ENCODE measurements at places on chromosomes 1 and 21.
A peak's percentile ranks its signal among the peaks of the same experiment; 100 is the strongest.

- no peak for DNase-seq
These were observed 52.0 kb upstream of the COL11A1 start for GRCh38 chr1:103160281-103160680.

- no peak for DNase-seq
These were observed 24.8 kb downstream of the HSD3B1 start for GRCh38 chr1:119531606-119532323.

GRCh38 chr1:66341446-66342089 is 192.4 kb upstream of the SGIP1 start:
- no peak for DNase-seq

GRCh38 chr1:160486453-160486852 is 36.6 kb downstream of the SLAMF6 start:
- DNase-seq = no peak

DNA sequence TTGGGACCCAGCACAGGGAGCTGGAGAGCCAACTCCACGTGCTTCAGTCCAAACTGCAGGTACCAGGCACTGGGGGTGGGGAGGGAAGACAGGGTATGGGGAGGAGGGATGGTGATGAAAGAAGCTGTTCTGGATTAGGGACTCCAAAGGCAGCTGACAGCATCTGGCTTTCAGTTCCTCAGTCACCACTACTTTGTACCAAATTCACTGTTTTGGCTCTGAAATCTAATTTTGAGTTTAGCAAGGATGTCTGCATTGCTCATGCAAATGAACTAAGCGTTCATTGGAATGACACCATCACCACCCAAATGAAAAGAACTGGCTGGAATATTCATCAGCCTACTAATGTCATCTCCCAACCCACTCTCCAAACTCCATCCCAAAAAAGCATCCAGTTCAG is 8.7 kb downstream of the C1orf74 start:
- DNase-seq = no peak

DNA sequence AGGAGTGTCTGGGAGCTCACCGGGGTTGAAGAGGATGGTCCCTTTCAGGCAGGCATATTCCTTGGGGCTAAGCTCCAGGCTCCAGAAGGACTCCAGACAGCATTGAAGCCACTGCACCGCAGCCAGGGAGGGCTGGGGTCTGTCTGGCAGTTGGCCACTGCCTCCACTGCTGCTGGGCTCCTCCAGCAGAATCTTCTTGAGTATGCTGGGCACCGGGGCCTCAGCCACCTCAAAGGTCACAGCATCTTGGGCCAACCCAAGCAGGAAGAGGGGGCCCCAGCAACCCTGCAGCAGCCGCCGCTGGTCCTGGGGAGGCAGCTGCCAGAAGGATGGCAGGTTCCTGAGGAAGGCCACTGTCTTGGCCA is 404 bp downstream of the NR0B2 start:
- no peak for DNase-seq

GRCh38 chr1:176445402-176445801 is 17.6 kb upstream of the PAPPA2 start:
- DNase-seq = no peak

- no peak for DNase-seq
These were observed 15.3 kb downstream of the NPHP4 start for GRCh38 chr1:5976726-5977493.

GRCh38 chr1:85093644-85094043 is 45.3 kb upstream of the MCOLN3 start:
- no peak for DNase-seq

- DNase-seq = no peak
These were observed 25.4 kb downstream of the SLC30A1 start for GRCh38 chr1:211553549-211553948.

GRCh38 chr1:214471458-214471857 is 79.9 kb downstream of the PTPN14 start:
- no peak for DNase-seq

DNA sequence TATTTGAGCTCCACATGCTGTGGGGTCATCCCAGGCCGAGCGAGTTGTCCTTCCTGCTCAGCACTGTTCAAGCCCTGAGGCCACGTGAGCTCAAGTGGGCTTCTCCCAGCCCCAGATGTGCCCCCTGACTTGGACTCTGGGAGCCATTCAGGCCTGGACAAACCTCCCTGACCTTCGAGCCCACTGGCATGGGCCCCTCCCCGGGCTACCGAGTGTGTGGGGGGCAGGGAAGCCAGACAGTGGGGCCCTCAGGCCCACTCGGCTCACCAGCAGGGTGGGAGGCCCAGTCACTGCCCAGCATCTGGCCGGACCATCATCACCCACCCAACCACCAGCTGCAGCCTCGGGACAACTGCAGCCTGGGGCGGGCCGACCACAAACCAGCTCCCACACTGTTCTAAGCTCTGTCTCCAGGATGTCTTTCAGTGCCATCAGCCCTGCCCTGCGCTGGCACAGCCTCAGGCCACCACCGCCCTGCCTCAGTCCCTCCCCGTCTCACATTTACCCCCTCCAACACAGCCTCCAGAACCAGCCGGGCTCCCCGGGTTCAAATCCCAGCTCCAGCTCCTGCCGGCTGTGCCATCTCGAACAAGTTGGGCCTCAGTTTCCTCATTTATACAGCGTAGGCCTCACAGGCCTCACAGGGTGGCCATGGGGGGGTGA is 20.9 kb upstream of the PLEKHG5 start:
- no peak for DNase-seq

DNA sequence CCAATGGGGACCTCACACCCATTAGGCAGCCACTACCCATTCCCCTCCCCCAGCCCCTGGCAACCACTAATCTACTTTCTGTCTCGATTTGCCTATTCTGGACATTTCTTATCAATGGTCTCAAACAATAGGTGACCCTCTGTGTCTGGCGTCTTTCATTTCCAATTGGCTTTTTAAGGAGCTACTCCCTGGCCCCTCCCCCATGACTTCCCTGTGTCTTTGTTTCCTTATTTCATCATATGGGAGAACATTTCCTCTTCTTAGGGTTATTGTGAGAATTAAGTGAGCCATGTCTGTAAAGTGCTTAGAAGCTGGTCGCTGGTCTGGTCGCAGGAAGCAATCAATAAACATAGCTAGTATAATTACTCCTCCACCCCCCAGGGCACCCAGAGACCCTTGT is 80.9 kb downstream of the SPSB1 start:
- DNase-seq = no peak

DNA sequence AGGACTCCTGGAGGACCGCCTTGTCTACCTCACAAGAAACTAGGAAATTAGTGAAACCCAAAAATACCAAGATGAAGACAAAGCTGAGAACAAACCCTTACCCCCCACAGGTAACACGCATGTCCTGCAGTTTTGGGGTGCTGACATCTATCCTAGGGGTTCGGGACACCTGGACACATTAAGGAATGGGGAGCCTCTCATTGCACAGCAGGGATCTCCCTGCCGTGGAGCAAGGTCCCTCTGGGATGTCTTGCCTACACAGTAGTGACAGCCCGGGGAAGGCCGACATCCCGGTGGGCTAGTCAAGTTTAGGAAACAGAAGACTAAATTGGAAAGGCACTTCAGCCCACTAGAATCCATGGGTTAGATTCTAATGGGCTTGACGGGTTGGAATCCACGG is 44.5 kb downstream of the SIM2 start:
- no peak for DNase-seq

DNA sequence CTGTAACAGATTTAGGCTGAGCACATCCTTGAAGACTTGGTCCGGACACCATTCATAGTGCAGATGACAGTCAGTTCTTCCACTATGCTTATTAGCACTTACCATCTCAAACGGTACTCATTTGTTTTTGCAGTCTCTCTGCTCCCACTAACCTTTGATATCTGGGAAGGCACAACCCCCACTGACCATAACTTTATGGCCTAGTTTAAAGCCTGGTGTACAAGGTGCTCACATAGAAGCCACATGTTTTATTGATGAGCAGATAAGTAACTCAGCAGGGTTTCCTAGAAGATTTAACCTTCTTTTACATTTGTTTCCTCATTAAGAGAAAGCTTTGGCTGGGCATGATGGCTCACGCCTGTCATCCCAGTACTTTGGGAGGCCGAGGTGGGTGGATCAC is 119.3 kb upstream of the MAGI3 start:
- DNase-seq = no peak

- DNase-seq = peak; percentile 46
These were observed 25.0 kb downstream of the CRYAA start for GRCh38 chr21:43193651-43194302.

DNA sequence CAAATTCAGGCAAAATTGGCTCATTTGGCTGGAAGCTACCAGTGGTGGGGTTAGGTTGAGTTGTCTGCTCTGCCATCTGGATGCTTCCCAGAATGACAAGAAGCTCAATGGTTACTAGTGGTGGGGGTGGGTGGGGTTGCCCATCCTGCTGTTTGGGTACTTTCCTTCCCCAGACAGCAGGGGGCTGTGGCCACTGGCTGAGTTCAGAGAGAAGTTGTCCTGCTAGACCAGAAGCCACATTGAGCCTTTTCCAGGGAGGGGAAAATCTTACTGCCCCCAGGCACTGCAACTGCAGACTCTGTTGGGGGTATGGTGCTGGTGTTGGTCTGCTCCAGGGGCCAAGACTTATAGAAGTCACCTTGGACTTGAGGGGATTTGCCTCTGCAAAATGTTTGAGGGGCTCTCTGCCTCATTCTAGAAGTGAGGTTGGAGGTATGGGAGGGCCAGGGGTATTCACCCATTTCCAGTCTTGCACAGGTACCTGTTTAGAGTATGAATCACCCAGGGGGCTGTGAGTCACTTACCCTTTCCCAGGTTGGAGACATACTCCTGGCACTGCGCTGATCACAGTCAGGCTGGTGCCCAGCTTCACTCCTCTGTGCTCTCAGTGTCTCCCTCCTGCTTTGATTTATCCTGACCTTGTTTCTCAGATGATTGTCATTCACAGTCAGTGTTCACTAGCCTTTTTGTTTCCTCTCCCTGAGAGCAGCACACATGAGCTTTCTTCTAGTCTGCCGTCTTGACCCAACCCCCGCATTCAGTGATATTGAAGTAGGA is 89.1 kb upstream of the NEGR1 start:
- DNase-seq = no peak

DNA sequence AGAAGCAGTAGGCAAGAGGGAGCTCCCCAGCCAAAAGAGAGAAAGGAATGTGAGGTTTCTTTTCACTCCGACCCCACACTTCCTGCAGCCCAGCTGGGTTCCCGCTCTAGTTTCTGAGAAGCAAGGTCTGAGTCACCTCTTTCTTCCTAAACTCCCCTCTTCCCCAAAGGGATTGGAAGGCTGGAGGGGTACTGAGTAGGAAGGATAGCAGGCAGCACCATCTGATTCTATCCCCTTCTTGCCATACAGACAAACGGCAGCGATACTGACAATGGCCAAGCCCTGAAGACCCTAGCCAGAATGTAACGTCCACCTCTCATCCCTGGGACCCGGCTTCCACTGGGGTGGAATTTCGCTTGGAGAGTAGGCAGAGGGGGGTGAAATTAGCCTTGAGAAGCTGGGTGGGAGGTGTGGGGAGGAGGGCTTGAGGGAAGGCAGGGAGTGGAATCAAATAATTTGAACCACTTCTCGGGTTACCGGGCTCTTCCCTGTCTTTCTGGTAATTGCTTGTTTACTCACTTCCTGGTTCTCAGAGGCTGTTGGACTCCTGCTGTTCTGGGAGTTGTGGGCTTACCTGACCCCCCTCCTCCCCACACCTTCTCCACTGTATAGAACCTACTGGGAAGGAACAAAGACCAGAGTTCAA is 13.2 kb downstream of the IER5 start:
- peak; percentile 14 for DNase-seq

- DNase-seq = no peak
These were observed 3.7 kb downstream of the PFKL start for GRCh38 chr21:44303490-44303981.

DNA sequence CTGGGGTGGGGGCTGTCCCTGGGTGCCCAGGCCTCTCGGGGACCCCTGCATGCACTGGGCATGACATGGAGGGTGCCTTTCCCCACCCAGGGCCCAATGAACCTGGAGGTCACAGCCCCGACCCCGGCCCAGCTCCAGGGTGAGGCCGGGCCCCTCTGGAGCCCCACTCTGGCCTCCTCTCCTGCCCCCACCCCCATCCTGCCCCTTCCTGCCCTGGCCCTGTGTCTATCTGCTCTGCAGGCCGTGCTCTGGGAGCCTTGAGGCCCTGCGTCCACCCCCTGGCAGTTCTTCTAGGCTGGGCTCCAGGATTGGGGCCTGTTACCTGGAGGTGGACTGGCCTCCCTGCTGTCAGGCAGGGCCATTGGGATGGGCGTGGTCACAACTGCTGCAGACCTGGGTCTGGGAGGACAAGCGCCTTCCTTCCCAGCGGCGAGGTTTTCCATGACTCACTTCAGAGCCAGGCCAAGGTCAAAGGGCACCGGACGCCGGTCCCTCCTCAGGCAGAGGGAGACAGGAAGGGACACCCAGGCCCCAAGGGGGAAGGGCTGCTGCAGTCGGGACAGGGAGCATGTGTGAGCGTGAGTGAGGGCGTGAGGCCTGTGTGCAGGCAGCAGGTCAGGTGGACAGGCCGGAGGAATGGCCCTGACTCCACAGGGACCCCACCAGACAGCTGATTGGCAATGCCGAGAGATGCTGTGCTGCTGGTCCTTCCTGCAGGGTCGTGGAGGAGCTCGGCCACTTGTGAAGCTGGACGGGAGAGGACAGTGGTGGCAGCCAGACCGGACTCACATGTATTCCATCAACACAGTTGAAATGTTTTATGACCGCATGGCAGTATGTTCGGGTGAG is 31.1 kb upstream of the POFUT2 start:
- no peak for DNase-seq

- DNase-seq = no peak
These were observed 62.9 kb upstream of the ZNF326 start for GRCh38 chr1:89931964-89932363.

- DNase-seq = no peak
These were observed 65.4 kb upstream of the MUTYH start for GRCh38 chr1:45405636-45406035.

DNA sequence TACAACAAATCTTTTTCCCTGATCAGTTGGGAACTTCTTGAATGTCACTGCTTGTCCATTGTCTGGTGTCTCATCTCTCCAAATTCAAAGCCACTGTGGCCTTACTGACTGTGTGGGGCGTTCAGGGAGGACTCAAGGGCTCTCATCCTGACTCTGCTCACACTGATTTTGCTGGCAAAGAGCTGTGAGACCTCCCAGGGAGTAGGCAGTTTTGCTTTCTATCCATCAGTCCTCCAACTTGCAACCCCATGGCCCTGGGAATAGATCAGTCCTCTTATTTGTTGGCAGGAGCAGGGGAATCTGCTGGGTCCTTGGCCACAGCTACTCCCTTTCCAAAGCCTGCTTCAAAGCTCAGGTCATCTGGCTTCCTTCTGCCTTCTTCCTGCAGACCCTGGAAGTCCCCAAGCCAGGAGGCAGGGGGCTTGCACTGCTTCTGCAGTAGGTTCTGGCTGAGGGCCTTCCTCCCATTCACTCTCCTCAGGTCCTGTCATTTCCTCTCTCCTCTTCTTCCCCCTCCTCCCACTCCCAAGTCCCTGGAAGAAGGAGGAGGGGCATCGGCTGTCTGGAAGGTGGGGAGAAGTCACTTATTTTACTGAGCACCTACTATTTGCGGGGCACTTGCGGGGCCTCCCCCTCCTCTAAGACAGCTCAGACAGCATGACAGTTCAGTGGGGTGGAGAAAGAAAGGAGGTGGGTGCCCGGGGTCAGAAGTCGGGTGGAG is 876 bp upstream of the NAV1 start:
- DNase-seq = no peak

All from RKO (cell line).